ENCODE measurements at places on chromosomes 5 and 9.

- no peak for DNase-seq
These were observed 32.1 kb upstream of the MED10 start for GRCh38 chr5:6410421-6410820.

GRCh38 chr9:128192601-128193371 is 1.4 kb upstream of the CIZ1 start:
- peak; percentile 98 for DNase-seq

DNA sequence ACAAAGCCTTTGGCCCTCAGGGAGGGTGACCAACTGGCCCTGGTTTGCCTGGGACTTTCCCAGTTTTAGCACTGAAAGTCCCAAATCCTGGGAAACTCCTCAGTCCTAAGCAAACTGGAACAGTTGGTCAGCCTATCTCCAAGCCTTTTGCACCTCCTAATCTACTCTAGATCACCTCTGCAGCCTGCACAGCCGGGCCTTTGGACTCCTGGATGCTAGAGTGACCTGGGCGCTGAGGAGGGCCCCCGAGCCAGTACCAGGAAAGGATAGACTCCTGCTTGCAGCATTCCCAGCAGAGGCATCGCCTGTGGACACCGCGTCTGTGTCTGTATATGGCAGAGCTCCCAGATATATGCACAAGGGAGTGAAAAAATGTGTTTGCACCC is 15.1 kb downstream of the IRF1 start:
- no peak for DNase-seq

- no peak for DNase-seq
These were observed 151.7 kb upstream of the ELL2 start for GRCh38 chr5:96113170-96113939.

DNA sequence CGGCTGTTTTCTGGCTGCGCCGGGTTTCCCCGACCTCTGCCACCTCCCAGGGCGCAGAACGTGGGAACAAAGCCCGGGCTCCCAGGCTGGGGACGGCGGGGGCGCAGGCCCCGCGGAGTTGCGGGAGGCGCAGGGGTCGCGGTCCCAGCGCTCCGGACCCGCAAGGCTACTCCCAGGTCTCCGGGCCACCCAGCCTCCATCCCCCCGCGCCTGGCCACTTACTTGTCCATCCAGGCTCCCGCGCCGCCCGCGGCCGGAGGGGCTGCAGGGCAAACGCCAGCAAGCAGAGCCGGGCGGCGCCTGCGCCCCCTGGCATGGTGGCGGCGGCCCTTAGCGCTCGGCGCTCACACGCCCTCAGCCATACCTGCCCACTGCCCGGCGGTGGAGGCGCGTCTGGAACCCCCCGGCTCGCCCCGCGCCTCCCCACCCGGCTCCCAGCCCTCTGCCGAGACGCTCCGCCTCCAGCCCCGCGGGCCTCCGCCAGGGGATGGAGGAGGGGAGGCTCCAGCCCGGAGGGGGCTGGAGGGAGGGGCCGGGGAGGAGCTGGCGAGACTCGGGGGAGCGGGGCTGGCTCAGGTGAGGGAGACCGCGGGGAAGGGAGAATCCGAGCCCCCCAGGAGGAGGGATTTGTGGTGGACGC is at the start of gene ADAM19:
Gene ADAM19, minus strand, starts transcription at position 395 of the 640 bp plus-strand sequence. Its CDS starts 79 bp downstream, at position 316.
- peak; percentile 16 for DNase-seq

- peak; percentile 99 for DNase-seq
These were observed 144.5 kb upstream of the TNC start for GRCh38 chr9:115262477-115262876.

GRCh38 chr5:79729679-79730078 is 40.0 kb downstream of the CMYA5 start:
- DNase-seq, result no peak

DNA sequence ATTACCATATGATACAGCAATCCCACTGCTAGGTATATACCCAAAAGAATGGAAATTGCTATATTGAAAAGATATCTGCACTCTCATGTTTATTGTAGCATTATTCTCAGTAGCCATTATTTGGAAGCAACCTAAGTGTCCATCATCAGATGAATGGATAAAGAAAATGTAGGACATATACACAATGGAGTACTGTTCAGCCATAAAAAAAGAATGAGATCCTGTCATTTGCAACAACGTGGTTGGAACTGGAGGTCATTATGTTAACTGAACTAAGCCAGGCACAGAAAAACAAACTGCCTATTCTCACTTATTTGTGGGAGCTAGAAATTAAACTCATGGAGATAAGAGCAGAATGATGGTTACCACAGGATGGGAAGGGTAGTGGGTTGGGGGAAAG is 63.1 kb upstream of the TTC23L start:
- no peak for DNase-seq

DNA sequence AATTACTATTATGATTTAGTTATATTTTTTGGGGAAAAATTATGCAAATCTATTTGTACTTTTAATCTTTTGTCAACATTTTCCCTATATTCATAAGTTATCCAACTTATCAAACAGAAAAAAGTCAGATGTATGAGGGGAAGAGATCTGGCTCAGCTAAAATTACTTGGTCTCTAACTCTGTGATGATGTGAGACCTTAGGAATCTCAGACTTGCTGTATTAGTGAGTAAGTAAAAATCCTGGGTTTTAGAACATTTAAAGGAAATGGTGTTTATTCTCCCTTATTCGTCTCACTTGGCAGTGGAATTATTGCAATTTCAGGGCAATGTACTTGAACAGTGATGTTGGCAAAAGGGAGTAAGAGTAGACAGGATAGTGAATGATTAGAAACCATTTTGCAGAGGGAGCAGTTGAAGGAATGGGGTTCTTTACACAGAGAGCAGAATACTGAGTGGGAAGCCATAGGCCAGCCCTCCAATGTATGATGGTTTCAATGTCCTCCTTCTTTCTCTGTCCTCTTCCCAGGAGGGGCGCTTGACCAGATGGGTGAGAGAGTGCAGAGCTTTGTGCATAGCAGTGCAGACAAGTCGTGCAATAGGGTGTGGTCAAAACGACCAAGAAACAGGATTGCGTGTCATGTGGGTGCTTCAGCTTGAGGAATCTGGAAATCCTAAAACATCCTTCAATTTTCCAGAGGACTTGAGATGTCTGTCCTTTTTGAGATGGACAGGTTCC is 91.7 kb downstream of the TENT4A start:
- no peak for DNase-seq

GRCh38 chr9:113775749-113776148 is 100.4 kb upstream of the ZNF618 start:
- no peak for DNase-seq

GRCh38 chr9:98485706-98486105 is 223.0 kb downstream of the GABBR2 start:
- DNase-seq, result no peak

DNA sequence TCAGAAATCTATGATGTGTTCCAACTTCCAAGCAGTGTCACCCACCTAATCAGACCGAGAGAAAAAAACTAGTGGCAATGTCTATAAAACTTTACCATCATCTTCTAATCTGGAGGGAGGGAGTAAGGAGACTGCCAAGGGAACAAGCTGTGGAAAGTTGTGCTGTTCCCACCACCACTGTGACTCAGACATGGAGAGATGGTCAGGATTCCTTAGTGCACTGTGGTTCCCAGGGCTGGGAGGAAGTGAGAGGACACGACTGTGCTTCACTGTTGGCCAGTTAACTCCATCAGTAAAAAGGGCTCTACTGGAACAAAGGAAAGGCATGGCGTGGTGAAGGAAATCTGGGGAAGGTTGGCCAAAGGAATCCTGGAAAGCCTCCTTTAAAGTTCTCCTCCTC is 18.8 kb downstream of the TICAM2 start:
- no peak for DNase-seq

DNA sequence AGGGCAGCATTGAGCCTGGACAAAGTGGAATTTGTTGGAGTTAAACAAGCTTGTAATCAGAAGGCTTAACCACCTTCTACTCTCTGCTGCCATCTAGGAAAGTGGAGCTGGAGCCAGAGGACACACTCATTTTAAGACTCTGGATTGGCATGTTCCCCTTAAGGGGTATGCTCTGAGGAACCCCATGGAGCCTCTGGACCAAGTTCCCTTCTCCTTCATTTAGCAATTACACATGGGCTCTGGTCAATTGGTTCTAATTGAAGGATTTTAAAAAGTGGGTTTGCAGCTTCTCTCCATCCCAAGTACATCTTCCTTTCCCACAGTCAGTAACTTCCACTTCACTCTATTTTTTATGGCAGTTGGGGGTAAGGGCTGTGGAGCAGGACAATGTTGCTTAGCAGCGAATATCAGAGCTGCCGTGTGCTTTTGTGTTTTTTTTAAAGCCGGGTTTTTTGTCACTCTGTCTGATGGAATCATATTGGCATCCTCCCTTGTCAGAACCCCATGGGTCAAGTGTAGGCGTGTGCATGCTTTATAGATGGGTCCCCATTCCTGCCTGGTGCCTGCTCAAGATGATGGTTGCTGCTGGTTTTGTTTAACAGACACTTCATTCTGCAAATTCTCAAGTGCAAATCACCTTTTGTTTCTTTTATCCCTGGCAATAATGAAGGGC is 330.7 kb upstream of the ADAMTSL1 start:
- no peak for DNase-seq

- no peak for DNase-seq
These were observed 29.0 kb downstream of the SARDH start for GRCh38 chr9:133709015-133709611.

- peak; percentile 33 for DNase-seq
These were observed 308.6 kb upstream of the EFNA5 start for GRCh38 chr5:107979291-107979690.

DNA sequence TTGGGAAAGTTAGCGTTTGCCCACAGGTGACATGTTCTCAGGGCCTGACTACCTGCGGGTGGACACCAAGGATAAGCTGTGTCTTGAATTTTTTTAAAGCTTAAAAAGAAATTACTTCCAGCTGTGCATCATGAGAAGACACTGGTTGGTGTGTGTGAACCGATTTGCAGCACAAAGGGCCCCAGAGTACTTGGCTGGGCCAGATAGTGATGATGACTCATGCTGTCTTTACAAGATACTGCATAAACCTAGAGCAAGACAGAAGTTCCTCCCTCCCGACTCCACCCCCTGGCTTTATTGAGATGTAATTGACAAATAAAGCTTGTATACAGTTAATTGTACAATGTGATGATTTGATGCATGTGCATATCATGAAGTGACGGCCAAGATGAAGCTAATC is 212.8 kb downstream of the NXNL2 start:
- DNase-seq, result peak; percentile 19

- no peak for DNase-seq
These were observed at the start of gene F12 for GRCh38 chr5:177409043-177409801. Gene F12 (minus strand): TSS chr5:177409564. CDS start chr5:177409527, 37 bp downstream.

DNA sequence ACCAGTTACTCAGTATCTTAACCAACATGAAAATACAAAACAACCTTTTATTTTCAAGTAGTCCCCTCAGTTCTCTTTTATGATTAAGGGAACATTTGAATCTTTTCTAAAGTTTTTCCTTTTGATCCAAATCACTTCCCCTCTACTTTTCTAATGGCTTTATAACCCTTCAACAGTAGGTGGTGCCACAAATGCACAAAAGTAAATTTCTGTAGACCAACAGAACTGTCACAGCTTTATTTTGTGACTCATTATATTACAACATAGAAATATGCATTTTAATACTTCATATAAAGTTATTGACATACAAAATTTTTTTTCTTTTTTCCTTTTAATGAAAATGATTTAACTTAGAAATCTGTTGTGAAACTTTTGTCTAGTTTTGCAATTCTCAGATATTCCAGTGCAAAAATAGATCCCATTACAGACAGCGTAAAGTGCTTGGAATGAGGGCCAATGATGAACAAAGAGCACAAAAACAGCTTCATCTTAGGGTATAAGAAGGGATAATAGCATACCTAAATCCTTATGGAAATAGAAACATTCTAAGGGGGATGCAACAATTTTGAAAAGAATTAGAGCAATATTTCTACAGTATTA is 17.0 kb downstream of the NIPSNAP3B start:
- peak; percentile 68 for DNase-seq

DNA sequence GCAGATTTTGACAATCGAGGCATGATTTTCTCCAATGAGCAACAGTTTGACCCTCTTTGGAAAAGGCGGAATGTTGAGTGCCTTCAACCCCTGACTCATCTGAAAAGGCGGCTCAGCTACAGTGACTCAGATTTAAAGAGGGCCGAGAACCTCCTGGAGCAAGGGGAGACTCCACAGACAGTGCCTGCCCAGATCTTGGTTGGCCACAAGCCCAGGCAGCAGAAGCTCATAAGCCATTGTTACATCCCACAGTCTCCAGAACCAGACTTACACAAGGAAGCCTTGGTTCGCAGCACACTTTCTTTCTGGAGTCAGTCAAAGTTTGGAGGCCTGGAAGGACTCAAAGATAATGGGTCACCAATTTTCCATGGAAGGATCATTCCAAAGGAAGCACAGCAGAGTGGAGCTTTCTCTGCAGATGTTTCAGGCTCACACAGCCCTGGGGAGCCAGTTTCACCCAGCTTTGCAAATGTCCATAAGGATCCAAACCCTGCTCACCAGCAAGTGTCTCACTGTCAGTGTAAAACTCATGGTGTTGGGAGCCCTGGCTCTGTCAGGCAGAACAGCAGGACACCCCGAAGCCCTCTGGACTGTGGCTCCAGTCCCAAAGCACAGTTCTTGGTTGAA is 13.6 kb downstream of the PTPDC1 start:
- DNase-seq, result no peak

- no peak for DNase-seq
These were observed 900.6 kb upstream of the COX7C start for GRCh38 chr5:85717203-85717563.

DNA sequence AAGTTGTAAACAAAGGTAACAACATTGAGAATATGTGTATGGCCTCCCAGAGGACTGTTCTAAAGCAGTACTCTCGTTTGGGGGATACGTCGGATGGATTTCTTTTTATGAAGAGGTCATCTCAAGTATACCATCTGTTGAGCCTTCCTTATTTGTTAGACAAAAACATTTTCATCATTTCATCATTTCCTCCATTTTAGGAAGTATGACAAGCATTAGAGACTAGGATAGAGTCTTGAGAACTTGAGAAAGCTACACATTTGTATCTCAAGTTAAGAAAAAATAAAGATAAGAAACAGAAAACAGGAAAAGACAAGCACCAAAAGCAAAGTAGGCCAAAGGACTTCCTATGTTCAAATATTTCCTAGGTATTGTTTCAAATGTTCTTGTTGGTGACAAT is 307.0 kb downstream of the EFNA5 start:
- no peak for DNase-seq

DNA sequence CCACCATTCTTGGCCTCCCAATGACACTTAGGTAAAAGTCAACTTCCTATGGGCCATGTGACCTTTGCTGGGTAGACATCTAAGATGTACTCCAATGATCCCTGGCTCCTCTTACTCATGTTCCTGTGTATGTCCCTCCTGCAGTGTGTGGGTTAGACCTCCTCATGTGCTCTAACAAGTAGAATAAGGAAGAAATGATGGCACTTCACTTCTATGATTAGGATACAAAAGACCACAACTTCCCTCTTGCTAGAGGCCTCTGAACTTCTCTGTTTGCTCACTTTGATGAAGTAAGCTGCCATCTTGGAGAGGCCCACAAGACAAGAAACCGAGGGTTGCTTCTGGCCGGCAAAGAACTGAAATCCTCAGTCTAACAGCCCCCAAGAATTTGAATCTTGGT is 131.8 kb downstream of the TAF11L14 start:
- no peak for DNase-seq

DNA sequence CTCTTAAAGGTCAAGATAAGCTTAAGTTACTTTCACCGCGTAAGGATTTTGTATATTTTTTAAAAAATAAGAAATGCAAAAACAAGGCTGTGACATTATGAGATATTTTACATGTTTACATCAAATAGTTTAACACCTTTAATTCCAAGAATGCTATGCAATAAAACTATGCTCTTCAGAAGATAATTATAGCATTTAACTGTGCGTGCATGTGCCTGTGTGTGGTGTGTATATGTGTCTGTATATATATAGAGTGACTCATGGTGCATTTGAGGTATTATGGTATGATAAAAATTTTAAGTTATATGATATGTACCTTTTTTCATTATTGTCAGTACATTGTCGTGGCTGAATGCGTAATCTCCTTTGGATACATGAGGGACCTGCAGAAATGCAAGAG is 539.3 kb downstream of the PDE4D start:
- DNase-seq, result no peak
